ENCODE measurements at places on chromosomes 5 and 9.

GRCh38 chr5:96683392-96683791 is 21.2 kb downstream of the CAST start:
- DNase-seq = no peak

DNA sequence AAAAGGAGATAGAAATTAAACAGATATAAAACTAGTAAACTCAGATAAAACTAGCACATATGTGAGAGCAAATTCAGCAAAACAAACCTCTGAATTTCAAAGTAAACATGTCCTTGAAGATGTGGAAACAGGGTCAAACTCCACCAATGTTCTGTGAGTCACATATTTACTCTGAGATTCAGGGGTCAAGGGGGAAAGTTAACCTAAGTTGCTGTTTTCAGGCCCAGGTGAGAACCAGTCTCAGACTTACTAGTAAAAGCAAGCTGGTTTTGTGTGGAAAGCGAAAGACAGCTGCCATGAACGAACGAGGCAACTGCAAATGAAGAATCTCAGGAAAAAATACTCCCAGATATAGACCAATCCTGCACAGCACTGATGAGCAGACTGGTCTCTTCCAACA is 29.0 kb downstream of the PSMB7 start:
- DNase-seq = peak; percentile 55

- no peak for DNase-seq
These were observed 680.6 kb downstream of the ELAVL2 start for GRCh38 chr9:23145467-23145866.

DNA sequence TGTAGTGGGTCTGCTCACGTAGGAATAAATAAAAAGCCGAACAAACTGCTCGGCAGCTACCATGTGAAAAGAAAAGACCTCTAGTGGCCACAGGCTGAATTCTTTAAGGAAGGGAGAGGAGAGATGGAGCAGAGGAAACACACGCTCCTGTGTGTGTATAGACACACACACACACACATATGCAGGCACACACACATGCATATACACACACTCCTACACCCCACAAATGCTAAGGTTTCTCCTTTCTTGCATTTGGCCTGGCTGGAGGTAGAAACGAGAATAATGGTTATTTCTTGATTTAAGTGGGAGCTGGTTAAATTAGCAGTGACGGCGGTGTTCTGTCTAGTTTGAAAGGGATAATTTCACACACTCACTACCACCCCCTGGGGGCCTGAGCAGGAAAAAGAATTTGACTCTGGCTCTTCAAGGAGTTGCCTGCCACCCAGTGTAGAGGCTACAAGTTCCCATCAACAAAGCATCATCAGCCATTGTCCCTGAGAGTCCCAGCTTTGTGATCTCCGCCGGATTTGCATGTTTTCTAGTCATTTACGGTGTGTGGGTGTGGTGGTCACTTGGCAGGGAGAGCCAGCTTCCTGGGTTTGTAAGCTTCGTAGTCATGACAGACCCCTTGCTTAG is at the start of gene INSYN2B:
TSS of gene INSYN2B (minus strand) at position 78 of the 636 bp plus-strand sequence. CDS start 96,597 bp downstream, outside the sequence.
- peak; percentile 85 for DNase-seq

GRCh38 chr5:180040287-180041214 is 31.0 kb downstream of the RNF130 start:
- DNase-seq = peak; percentile 2

DNA sequence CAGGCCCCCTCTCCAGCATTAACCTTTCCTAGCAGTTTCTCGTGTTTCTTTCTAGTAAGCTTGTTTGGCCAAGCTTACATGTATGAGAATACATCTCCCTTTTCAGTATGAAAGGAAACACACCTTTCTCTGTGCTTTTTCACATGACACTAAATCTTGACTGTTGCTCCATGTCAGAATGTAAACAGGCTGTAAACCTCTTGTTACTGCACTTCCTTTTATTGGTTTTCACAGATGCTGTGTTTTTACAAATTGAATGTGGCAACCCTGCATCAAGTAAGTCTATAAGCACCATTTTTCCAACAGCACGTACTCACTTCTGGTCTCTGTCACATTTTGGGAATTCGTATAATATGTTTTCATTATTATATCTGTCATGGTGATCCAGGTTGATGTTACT is 2.2 kb upstream of the CANX start:
- no peak for DNase-seq

- peak; percentile 54 for DNase-seq
These were observed 1.9 kb upstream of the CNTFR start for GRCh38 chr9:34591248-34591916.

DNA sequence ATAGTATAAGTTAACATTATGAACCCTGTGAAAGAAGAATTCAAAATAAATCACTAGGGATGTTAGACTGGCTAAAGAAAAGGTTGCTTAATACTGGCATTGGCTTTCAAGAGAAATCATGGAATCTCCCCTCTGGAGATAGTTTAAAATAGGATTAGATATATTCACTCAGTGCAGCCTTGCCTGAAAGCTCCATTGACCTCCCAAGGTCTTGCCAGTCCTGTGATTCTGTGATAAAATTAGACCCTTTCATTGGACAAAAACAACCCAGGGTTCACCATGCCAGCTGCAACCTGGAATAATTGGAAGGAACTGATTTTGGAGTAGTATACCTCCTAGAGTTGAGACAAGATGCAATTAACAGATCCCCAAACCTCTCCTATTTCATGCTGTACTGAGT is 588.1 kb upstream of the MEF2C start:
- DNase-seq = no peak
